ENCODE measurements at places on chromosomes 13 and 19.

GRCh38 chr19:50729894-50730293 is 6.7 kb downstream of the CLEC11A start:
- DNase-seq, result no peak
- H3K4me3 ChIP-seq, result no peak overlapping the region
- peaks cover 24% of the 10 kb centered on the region for H3K27me3 ChIP-seq
- peaks cover 9% of the 10 kb centered on the region for H3K4me1 ChIP-seq
- no peak overlapping the region for H3K27ac ChIP-seq

GRCh38 chr13:24159357-24159756 is 1.2 kb upstream of the SPATA13 start:
- no peaks in the 10 kb centered on the region for H3K27me3 ChIP-seq
- DNase-seq, result no peak
- peaks cover 21% of the 10 kb centered on the region for H3K4me1 ChIP-seq
- H3K4me3 ChIP-seq, result peak overlapping the region; percentile 95
- H3K36me3 ChIP-seq, result 0 out of 2 replicates have a peak, but pooled peaks cover under 1% of the 10 kb centered on the region

GRCh38 chr19:33226550-33227241 is 1.0 kb upstream of the SLC7A10 start:
- no peak for DNase-seq
- no peak overlapping the region for H3K4me3 ChIP-seq
- peaks cover 24% of the 10 kb centered on the region for H3K27me3 ChIP-seq
- no peaks in the 10 kb centered on the region for H3K36me3 ChIP-seq
- H3K4me1 ChIP-seq, result no peaks in the 10 kb centered on the region

DNA sequence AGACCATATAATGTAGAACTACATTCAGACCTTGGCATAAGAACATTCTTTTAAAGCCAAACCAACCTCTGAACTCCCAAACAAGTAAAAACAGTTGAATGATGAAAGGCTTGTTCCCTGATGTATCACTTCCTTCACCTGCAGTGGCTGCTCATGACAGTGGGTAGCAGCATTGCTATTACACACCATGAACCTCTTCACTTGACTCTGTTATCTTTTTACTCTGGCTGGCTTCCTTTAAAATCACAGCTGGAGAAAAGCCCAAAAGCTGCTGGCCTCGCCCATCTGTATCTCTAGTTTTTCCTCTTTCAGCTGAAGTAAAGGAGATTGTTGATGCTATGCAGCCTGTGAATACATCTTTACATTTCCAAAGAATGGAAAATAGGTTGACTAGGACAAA is 22.6 kb downstream of the THSD1 start:
- no peak overlapping the region for H3K4me3 ChIP-seq
- H3K27ac ChIP-seq, result no peak overlapping the region
- no peaks in the 10 kb centered on the region for H3K4me1 ChIP-seq
- DNase-seq, result no peak

DNA sequence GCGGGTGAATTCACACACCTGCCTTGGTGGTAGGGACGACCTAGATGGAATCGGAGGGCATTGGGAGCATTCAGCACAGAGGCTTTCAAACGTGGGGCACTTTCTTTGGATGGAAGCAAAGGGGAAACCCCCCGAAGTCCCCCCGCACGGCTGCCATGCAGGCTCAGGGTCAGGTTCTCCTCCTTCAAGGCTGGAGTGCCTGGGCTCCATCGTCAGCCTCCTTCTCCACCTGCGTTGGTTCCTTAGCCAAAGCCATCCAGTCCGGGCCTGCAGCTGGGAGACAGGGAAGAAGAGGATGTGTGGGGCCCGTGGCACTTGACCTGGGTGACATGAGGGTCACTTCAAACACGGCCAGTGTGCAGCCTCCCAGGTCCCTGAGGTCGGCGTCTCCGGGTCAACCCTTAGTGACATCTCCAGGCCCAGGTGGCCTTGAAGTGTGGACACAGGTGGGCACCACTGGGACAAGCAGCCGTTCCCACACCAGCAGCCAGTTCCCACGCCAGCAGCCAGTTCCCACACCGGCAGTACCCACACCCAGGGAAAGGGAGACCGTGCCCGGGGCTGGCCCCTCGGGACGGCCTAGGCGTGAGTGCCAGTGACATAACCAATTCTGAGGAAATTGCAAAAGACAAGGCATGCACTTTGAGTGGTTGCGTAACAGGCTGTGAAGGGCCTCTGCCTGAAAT is 116.0 kb downstream of the SOX1 start:
- peaks cover 11% of the 10 kb centered on the region for H3K27me3 ChIP-seq
- H3K4me3 ChIP-seq, result no peak overlapping the region
- H3K36me3 ChIP-seq, result no peaks in the 10 kb centered on the region
- no peak overlapping the region for H3K27ac ChIP-seq

GRCh38 chr13:55410398-55411330 is 1730.1 kb upstream of the PRR20A start:
- no peak overlapping the region for H3K27ac ChIP-seq
- H3K4me1 ChIP-seq, result no peaks in the 10 kb centered on the region
- H3K27me3 ChIP-seq, result no peaks in the 10 kb centered on the region
- no peak overlapping the region for H3K4me3 ChIP-seq

DNA sequence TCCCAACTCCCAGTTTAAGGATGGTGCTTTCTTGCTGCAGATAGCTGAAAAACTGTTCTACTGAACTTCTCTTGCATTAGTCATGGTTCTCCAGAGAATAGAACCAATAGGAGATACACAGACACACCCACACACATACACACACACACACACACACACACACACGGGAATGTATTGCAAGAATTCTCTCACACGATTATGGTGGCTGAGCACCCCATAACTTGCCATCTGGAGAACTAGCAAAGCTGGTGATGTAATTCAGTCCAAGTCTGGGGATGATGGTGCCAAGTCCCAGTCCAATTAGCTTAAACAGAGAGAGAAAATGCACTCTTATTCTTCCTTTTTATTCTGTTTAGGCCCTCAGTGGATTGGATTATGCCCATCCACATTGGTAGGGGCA is 643.9 kb downstream of the DIAPH3 start:
- H3K36me3 ChIP-seq, result no peaks in the 10 kb centered on the region
- H3K4me1 ChIP-seq, result no peaks in the 10 kb centered on the region
- no peak overlapping the region for H3K4me3 ChIP-seq

DNA sequence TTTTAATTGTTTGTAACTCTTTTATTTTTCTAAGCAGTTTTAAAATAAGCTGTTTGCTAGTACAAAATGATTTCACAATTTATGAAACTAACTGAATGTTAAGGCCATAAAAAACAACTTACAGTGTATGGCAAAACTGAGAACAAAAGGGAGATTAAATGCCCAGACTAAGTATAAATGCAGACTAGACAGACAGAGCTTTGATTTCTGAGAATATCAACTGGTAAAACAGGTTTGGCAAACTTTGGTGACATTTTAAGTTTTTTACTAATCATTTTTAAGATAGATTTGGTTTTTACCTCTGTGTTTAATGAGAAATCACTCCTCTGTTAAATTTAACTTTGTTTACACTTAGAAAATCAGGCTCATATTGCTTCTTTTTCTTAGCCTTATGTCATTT is 127.5 kb upstream of the KLF5 start:
- H3K27ac ChIP-seq, result no peak overlapping the region
- DNase-seq, result peak; percentile 20
- H3K4me1 ChIP-seq, result peaks cover 5% of the 10 kb centered on the region
- no peaks in the 10 kb centered on the region for H3K27me3 ChIP-seq
- H3K4me3 ChIP-seq, result no peak overlapping the region

DNA sequence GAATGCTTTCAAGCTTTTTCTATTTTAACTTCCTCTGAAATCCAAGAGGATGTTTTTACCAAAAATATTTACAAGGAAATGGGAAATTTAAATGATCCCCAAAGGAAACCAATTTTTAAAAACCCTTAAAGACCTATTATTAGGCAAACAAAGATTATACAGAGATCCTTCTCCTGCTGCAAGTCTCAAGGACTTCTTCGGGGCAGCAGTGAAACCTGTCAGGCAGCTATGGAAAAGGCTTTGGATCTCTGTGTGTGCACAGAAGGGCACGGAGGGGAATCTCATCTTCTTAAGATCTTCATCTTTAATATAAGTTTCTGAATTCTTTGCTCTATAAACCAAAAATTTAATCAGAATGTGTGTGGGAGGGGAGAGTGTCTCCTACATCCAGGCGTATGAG is 36.0 kb upstream of the CLDN10 start:
- no peak overlapping the region for H3K4me3 ChIP-seq
- DNase-seq, result no peak
- H3K27me3 ChIP-seq, result no peaks in the 10 kb centered on the region
- H3K27ac ChIP-seq, result no peak overlapping the region
- no peaks in the 10 kb centered on the region for H3K36me3 ChIP-seq

DNA sequence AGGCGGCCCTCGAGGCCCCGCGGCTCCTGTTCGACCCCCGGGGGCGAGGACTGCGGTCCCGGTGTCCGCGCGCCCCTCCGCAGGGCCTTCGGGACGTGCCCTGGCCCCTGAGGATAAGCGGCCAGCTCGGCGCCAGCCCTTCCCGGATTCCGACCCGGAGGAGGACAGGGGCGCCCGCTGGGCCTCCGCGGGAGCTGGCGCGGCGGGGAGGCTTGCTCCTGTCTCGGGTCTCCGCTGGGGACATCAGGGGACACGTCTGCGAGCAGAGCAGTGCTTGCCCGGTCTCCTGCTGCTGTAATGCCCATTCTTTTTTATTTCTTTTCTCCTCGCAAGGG is 829 bp downstream of the B3GLCT start:
- no peak overlapping the region for H3K27ac ChIP-seq
- peak; percentile 31 for DNase-seq
- H3K36me3 ChIP-seq, result no peaks in the 10 kb centered on the region
- peak overlapping the region; percentile 78 for H3K4me3 ChIP-seq
- peaks cover 25% of the 10 kb centered on the region for H3K4me1 ChIP-seq

GRCh38 chr13:61685682-61686012 is 270.0 kb upstream of the PCDH20 start:
- H3K4me1 ChIP-seq, result no peaks in the 10 kb centered on the region
- H3K27me3 ChIP-seq, result no peaks in the 10 kb centered on the region
- DNase-seq, result no peak
- H3K4me3 ChIP-seq, result no peak overlapping the region

DNA sequence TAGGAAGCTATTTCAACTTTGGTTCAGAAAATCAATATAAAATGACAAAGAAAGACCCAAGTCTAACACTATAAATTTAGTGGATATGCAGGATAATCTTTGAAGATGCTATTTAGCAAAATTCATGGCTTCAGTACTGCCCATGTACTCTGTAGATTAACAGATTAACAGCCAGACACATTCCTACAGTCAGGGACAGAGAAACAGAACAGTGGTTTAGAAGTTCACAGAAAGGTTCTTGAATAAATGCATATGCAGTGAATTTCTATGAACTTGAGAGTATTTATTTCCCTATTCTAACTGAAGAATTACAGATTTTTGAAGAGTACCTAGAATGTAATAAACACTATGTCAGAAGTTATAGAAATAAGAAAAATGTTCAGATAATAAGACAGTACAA is 222.8 kb downstream of the KLF12 start:
- H3K27ac ChIP-seq, result no peak overlapping the region
- no peak for DNase-seq
- no peaks in the 10 kb centered on the region for H3K36me3 ChIP-seq

- no peaks in the 10 kb centered on the region for H3K36me3 ChIP-seq
- no peak for DNase-seq
- no peaks in the 10 kb centered on the region for H3K27me3 ChIP-seq
These were observed 140.6 kb downstream of the URI1 start for GRCh38 chr19:30082611-30083010.

DNA sequence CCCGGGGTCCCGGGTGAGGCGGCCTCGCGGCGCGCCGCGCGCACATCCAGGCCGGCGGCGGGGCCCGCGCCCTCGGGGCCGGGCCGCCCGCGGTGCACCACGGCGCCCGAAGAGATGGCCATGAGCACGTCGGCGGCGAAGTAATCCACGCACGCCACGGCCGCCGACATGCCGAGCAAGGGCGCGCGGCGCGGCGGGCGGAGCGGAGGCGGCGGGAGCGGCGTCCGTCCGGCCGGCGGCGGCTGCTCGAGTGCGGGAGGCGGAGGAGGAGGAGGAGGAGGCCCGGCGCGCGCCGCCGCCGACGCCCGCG is at the start of gene KLF16:
KLF16 (minus strand) TSS at position 252 of the 310 bp plus-strand sequence; CDS start at position 170, 82 bp downstream.
- peak within 1 kb of the TSS; percentile 80 for H3K27ac ChIP-seq
- peak within 1 kb of the TSS; percentile 94 for H3K4me3 ChIP-seq
- H3K36me3 ChIP-seq, result no peaks in the 10 kb centered on the region
- H3K4me1 ChIP-seq, result peaks cover 10% of the 10 kb centered on the region
- no peak for DNase-seq

DNA sequence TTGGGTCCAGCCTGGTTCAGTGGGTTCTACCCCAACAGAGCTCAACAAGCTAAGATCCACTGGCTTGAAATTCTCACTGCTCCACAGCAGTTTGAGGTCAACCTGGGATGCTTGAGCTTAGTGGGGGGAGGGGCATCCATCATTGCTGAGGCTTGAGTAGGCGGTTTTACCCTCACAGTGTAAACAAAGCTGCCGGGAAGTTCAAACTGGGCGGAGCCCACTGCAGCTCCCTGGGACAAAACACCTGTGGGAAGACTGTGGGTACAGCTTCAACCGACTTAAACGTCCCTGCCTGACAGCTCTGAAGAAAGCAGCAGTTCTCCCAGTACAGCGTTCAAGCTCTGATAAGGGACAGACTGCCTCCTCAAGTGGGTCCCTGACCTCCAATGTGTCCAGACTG is 1161.9 kb downstream of the UQCRFS1 start:
- H3K36me3 ChIP-seq, result no peaks in the 10 kb centered on the region
- no peaks in the 10 kb centered on the region for H3K27me3 ChIP-seq
- H3K4me3 ChIP-seq, result no peak overlapping the region
- no peaks in the 10 kb centered on the region for H3K4me1 ChIP-seq
- H3K27ac ChIP-seq, result no peak overlapping the region

DNA sequence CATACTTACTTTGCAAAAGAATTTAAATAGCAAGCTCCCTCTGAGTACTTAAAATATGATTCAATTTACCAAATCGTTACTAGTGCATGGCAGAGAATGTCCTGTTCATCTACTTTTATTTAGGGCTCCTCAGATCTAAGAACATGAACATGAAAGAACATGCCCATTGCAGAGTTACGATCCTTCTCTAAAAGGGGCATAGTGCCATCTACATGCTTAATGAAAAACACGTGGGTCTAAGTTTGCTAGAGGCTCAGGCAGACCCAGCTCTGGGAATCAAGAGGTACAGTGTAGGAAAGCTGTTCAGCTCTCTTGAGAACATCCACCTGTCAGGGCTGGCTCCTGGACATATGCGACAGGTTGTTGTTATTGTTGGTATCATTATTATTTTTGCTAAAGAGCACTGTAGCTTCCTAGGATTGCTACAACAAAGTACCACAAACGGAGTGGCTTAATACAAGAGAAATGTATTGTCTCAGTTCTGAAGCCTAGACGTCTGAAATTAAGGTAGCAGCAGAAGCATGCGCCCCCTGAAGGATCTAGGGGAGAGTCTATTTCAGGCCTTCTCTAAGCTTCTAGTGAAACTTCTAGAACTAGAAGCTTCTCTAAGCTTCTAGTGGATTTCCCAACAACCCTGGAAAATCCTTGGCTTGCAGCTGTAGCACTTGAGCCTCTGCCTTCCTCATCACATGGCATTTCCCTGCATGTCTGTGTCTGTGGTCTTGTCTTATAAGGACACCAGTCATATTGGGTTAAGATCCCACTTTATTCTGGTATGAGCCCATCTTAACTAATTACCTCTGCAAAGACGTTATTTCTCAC is 133.9 kb downstream of the DCT start:
- H3K36me3 ChIP-seq, result no peaks in the 10 kb centered on the region
- H3K4me1 ChIP-seq, result 0 out of 2 replicates have a peak, but pooled peaks cover 4% of the 10 kb centered on the region
- no peaks in the 10 kb centered on the region for H3K27me3 ChIP-seq
